ENCODE measurements at places on chromosomes 16 and 17. TPM values are rescaled to one million over a fixed set of nuclear protein-coding genes. Genes with fewer than 3 reads are reported as not detected.
A peak's percentile ranks its signal among the peaks of the same experiment; 100 is the strongest.

GLTPD2 gene
- 0.46 TPM for total RNA-seq

TMEM106A gene
- total RNA-seq = 10.8 TPM

MGAT5B gene
- 0.69 TPM for total RNA-seq

DHRS13 gene
- total RNA-seq = 10.9 TPM

GRCh38 chr17:44221084-44221861 is 1.8 kb upstream of the UBTF start:
- DNase-seq = peak; percentile 76

DNA sequence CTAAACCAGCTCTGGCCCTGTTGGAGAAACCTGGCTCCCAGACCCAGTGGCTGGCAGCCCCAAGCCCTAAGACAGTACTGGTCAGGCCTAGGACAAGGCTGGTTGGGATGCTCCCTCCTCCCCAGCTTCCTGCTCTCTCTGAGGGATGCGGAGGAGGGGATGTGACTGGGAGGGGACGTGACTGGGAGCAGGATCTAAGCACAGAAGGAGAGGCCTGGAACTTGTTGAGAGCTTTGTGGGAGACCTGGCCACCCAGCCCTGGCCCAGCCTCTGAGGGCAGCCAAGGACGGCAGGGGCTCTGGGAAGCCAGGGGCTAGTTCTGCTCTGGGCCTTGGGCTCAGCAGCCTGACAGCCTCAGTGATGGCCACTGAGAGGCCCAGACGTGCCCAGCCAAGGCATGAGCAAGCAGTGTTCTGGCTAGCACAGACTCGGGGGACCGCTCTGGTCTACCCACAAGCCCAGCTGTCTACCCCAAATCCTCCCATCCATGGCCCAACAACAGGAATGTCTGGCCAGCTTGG is 22.8 kb downstream of the ATP6V0D1 start:
- no peak for DNase-seq

DNA sequence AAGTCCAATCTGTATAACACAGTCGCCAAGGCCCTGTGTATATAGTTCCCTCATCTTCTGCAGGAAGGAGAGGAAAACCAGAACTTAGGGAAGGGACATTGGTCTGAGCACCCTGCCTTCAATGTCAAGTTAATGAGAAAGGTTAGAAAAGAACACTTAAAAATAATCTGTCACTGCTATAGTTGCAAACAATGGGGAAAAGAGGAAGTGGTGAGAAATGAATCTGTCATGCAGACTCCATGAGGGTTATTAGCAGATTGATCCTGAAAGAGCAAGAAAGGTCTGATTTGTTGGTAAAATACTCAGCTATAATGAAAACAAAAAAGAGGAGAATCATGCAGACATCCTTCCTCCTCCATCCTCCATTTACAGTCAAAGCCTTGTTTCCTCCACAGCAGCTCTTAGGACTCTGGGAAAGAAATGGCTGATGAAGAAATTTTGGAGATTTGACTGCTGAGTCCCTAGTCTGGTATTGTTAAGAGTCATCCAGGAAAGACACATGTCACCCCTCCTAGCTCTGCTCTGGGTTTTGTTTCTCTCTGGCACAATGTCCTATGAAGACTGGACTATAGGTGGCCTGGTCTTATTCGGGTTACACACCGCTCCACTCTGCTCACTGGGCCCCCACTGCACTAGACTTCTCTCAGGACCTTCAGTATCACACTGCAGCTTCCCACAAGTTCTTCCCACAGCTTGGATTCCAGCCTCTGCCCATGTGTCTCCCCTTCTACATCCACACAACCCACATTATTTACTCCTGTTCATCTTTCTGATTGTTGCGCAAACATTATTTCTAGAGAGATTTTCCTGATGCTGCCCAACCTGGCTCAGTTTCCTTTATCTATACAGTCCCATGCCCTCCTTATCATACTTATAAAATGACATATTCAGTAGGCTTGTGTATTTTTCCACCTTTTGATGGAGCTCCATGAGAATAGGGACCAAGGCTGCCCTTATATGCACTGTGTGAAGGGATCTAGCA is 56.5 kb upstream of the XYLT1 start:
- DNase-seq = no peak

DNA sequence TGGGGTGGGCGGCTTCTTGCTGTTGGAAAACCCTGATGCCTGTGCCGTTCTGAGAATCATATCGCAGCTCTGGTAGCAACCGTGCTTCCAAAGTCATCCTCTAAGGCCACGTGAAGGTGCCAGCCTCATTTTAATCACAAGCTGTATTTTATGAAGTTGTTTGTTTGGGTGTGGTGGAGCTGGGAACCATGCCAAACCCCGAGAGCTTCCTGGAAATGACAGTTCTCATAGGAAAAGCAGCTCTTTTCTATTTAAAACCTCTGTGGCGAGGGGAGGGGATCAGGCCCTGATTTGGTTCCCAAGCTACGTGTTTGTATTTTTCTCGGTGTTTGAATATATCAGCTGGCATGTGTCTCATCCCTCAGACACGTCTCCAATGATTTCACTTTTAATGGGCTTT is 21.7 kb downstream of the KNOP1 start:
- peak; percentile 86 for DNase-seq

DNA sequence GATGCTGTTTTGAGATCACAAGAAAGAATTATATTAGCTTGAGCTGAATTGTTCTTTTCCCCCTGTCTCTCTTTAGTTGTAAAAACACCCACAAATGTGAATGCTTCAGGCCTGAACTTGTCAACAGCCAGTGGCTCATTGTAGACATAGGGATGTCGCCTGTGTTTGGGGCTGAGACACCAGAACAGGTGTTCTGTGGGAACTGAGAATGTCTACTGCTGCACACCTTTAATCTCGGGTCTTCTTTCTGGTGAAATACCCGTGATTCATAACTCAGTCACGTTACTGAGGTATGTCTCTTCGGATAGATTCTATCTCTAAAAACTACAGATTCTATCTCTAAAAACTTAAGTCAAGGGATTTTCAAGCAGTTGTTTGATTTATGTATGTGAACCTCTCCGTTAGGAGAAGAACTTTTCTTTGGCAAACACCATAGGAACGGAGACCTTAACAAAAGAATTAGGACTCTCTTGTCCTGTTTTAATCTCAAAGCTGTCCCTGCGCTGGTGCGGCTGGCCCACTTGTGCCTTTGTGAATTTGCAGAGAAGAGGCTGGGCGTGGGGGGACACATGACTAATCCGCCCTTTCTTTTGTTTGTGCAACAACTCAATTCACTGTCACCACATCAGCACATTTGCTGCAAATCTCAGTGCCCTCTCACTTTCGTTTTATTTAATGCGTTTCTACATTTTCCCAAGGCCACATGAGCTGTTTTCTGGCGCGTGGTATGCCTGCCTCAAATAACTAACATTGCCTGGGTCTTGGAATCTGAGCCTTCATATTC is 643.0 kb downstream of the MAF start:
- DNase-seq = no peak

DNA sequence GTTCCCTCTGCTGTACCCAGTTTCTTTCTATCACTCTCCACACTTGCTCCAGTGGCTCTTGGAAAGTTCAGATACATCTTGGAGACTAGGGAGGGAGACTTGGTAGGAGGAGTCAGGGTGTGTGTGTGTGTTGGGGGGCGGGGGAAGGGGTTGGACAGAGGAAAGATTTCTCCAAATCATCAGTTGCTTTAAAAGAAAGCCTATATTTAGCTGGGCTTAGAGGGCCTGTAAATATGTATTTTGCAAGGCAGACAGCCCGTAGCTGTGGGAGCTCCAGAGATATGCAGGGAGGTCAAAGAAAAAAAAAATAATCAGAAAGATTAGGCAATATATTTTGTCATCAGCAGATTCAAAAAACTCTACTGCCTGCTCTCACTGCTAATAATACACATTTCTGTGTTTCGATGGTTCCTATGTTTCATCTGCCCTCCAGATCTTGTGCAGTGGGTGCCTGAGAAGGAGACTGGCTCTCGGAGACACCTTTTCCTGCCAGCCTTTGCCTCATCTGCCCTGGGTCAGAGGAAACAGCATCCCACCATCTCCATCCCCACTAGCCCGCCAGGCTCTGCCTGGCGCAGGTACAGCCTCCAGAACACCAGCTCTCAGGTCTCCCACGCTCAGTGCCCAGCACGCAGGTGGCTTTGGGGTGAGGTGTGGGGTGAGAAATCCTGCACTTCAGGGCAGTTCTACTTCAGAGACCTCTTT is 4.8 kb upstream of the PPP1R9B start:
- no peak for DNase-seq

DNA sequence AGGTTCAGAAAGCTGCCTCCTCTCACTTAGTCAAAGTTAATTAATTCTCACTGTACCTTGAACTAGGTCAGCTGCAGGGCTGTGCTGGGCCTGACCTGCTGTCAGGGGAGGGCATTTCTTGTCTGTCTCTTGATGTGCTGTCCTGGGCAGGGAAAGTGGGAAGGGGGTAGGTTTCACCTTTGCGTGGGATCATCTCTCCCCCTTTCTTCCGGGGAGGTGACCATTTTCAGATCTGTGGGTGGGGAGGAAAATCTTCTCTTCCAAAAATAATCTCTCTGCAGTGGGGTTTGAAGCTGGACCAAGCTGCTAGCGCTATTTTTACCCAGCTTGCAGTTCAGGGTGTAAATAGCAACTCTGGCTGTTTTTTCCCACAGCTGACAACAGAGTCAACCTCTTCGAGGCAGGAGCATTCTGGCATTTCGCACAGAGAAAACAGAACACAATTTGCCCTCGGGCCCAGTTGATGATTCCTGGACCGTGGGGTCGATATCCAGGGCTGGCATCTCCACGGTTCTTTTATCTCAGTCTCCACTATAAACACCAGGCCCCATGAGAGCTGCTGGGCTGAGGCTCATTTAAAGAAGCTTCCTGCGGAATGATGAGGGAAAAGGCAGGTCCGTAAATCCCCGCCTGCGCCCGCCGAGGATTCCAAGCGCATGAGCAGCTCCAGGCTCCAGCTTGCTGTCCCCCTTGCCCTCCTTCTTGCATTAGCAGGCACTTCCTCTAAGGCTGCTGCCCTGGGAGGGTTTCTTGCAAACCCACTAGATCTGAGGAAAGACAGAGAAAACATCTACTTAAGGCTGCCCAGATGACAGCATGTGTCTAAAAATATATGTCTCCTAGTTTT is 93.9 kb downstream of the YPEL2 start:
- peak; percentile 42 for DNase-seq

All from mucosa of gallbladder (tissue), 1 donor.